ENCODE measurements at places on chromosomes 5 and 9. TPM values are rescaled to one million over a fixed set of nuclear protein-coding genes. Genes with fewer than 3 reads are reported as not detected.

ANGPTL2 gene
- 0.13 TPM for total RNA-seq

SWI5 gene
- total RNA-seq = 15.3 TPM

CDK7 gene
- total RNA-seq = 21.6 TPM

RFESD gene
- total RNA-seq = 5.8 TPM

MLLT3 gene
- 96.6 TPM for total RNA-seq

IL33 gene
- total RNA-seq = not detected

PCDHGA7 gene
- total RNA-seq = 0.53 TPM

MARVELD2 gene
- 1.2 TPM for total RNA-seq

SPINK4 gene
- not detected for total RNA-seq

PTGDS gene
- total RNA-seq = 29.8 TPM

TLE1 gene
- 1.6 TPM for total RNA-seq

SPINK13 gene
- not detected for total RNA-seq

SHC3 gene
- total RNA-seq = 0.19 TPM

OR5C1 gene
- not detected for total RNA-seq

CDX1 gene
- total RNA-seq = not detected

FOXI1 gene
- not detected for total RNA-seq

PCDHGB5 gene
- 0.26 TPM for total RNA-seq

SPATA31D4 gene
- not detected for total RNA-seq

WWC1 gene
- total RNA-seq = 2.0 TPM

DRD1 gene
- not detected for total RNA-seq

PLEKHG4B gene
- total RNA-seq = 0.06 TPM

PCDHGA10 gene
- 0.10 TPM for total RNA-seq

SPINK1 gene
- total RNA-seq = not detected

SFXN1 gene
- 78.8 TPM for total RNA-seq

GDF9 gene
- total RNA-seq = 0.63 TPM

SLC4A9 gene
- total RNA-seq = not detected

RNF224 gene
- total RNA-seq = not detected

IL31RA gene
- not detected for total RNA-seq

BTNL9 gene
- 0.41 TPM for total RNA-seq

ANKRD31 gene
- 0.96 TPM for total RNA-seq

EGFLAM gene
- total RNA-seq = not detected
